Vagina (tissue), 2 donors: ENCODE measurements at places on chromosomes 4 and X.

GRCh38 chr4:80540785-80541469 lies 205.4 kb downstream of the CFAP299 start:
- no peak for DNase-seq

DNA sequence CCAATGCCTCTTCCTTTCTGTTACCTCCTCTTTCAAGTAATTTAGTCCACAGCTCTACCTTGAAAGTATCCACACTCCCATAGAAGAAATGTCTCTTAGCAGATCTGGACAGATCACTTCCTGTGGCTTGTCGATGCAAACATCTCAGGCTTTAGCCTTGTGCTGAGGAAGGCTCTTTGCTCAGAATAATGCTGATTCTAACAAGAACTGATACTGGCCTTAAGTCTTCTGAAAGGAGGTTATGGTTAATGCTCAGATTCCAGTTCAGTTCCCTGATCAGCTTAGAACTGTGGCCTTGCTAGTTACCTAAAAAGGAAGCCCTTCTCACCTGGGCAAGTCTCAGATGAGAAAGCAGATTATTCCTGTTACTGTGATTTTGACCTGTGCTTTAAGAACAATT lies 230.1 kb upstream of the FAT4 start:
- DNase-seq, result no peak

DNA sequence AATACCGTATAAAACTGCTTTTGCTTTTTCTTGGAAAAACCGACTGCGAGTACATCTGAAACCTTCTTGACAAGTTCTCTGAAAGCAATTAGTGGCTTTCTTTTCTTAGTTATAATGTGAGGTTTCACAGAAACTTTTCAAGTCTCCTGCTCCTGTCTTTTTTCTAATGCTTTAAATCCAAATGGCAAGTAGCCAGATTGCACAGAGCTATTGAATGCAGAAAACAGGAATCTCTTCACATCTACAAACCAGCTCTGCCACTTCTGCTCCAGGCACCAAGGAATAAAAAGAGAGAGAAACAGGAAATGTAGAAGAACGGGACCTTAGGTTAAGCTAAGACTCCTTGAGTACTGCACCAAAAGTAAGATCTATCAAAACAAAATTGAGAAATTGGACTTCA lies 267.3 kb upstream of the TET2 start:
- DNase-seq, result no peak

DNA sequence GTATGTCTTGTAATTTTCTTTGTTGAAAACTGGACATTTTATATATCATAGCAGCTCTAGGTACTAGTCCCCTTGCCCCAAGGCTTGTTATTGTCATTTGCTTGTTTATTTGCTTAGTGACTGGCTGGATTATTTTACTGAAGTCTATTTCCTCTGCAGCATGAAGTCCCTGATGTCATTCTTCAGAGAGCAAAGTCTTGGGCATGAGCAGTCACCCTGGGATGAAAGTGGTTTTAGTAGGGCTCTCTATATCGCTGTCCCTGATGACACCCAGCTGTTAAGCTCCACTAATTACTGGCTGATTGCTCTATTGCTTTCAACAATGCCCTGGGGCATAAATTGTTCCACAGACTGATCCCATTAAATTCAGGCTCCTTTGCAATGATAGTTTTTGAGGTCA lies 113.5 kb upstream of the USP9X start:
- DNase-seq, result no peak

GRCh38 chrX:117959045-117959444 lies 157.6 kb downstream of the KLHL13 start:
- no peak for DNase-seq

GRCh38 chrX:129523079-129523911 lies at the start of gene SMARCA1:
TSS of gene SMARCA1 (minus strand) at chrX:129523490. CDS start at chrX:129523370, 120 bp downstream.
- no peak for DNase-seq

- DNase-seq, result no peak
Measured at GRCh38 chr4:91758487-91758886, 545.3 kb upstream of the GRID2 start.

DNA sequence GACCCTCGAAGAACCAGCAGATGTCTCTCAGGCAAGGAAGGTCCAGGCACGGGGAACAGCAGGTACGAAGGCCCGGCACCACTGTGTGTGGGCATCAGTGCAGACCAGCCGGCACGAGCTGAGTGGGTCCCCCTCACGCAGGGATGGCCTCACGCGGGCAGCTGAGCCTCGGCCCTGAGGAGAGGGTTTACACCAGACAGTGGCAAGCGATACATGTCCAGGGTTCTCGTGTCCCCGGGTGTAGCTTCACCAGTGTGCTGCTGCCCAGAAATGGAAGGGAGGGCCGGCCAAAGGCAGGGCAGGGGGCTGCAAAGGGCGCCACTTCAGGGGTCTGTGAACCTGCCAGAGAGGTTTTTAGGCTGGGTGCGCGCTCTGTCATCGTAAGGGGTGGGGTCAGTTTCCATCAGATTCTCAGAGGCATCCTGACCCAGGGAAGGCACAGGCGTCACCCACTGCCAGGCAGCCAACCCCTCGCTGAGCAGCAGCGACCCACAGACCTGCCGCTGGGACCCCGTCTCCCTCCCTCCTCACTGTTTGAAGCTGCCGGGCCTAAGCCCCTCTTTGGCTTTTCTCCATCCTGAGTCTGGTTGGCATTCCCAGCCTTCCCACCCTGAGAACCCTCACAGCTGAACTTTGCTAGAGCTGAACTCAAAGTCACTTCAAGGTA lies 107.0 kb downstream of the CPZ start:
- no peak for DNase-seq

- no peak for DNase-seq
Measured at GRCh38 chr4:126630230-126630629, 1002.5 kb upstream of the INTU start.

DNA sequence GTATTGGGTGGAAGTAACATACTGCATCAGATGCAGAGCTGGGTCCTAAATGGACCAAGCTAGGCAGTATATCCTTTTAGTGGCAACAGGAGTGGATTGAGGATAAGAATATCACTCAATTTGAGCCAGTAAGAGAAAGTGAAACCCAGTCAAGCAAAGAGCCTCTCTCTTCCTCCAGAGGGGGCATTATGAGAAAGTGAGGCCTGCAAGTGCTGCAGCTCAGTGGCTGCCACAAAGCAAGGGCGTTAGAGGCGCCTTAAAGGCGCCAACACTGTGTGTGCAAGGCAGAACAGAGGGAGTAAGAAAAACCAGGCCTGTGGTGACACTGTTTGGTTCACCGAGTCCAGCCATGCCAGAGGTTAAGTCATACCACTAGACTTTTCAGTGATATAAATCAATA lies 17.5 kb downstream of the STX18 start:
- DNase-seq, result no peak

GRCh38 chrX:107107459-107107858 lies 11.2 kb downstream of the RBM41 start:
- DNase-seq, result no peak

DNA sequence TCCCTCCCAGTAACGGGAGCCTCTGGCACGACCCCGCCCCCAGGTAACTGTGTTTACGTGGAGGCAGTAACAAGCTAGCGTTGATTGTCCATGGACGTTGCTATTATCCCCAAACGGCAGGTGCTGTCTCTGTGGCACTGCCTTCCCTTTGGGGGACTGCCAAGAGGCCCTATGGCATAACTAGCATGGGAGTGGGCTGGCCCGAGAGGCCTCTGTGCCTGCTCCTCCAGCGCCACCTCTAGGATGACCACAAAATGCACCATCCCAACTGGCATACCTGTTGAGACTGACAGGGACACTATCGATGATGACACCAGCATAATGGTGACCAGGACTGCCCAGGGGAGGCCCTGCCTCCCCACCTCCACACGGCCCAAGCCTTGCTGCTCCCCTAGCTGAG lies 1.5 kb downstream of the SRPK3 start:
- no peak for DNase-seq

DNA sequence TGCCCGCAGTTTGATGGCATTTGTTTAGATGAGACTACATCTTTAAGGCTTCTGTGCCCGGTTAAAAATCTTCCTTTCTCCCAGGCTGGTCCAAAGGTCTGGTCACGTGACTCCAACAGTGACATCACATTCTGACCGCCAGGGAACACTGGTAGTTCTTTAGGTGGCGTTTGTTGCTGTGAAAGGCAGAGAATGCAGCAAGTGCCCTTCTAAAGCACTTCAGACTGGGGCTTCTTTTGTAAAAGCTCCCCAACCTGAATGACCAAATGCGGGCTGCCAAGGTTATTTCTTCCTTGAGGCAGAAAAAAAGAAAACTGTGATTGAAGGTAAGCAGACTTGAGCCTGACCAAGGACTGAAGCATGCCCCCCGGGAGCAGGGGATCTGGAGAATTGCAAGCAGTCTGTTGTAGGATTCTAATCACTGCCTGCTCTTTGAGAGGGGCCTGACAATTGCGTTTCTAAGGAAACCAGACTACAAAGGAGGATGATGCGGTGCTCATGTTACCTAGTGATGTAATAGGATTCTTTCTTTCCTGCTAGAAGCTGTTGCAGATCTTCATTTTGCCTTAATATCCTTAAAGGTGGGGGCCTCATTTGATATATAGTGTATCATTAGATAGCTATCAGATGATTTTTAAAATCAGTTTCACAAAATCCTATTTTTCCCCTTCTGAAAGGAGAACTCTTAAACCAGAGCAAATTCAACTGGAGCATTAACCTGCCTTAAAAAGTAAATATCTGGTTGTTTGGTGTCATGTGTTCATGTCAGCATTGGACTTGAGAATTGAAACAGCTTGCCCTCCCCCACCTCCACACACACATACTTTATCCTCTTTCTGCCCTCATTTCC lies 133.1 kb downstream of the AKAP4 start:
- no peak for DNase-seq

- no peak for DNase-seq
Measured at GRCh38 chr4:1501754-1502500, 95.7 kb upstream of the NKX1-1 start.

- no peak for DNase-seq
Measured at GRCh38 chrX:75151827-75152592, 4.1 kb downstream of the ABCB7 start.

GRCh38 chr4:122744229-122744628 lies 11.7 kb downstream of the BBS12 start:
- DNase-seq, result no peak

DNA sequence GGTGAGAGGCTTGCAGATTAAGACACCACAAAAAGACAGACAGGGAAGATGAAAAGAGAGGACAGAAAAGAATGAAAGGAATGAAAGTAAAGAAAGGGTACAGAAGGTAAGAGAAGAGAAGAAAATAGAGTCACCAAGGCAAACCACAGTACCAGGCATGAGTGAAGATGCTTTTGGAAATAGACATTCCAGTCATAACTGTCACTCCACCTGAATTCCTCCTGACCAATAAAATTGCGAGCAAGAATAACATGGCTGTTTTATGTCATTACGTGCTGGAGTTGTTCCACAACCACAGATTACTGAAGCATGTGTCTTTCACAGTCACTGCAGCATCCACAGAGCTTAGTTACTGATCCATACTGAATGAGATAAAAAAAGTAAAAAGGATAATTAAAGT lies 864.9 kb upstream of the SLIT2 start:
- no peak for DNase-seq

DNA sequence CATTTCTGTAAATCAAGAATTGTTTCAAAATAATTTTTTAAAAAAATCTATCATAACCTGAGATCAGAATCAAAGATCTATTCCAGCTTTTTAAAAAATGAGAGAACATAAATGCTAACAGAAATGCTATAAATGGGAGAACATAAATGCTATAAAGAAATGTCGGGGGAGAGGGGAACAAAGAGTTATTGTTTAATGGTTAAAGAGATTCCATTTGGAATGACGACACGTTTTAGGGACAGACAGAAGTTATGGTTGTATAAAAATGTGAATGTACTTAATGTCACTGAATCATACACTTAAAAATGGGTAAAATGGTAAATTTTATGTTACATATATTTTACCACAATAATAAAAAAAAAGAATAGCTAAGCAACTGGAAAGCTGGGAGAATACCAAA lies 127.1 kb downstream of the ATRX start:
- DNase-seq, result no peak

DNA sequence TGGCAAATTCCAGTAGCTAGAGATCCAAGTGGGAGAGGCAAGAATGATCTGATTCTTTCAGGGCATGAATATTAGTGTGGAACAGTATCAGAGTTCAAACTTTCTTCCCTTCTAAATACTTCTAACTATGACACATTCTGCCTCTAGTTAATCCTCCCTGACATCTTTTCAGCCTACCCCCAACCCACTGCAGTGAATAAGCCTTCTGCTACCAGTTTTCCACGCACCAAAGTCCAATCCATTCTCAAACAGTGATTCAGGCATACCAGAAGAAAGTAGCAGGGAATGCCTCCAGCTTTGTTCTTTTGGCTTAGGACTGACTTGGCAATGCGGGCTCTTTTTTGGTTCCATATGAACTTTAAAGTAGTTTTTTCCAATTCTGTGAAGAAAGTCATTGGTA lies 155.4 kb upstream of the FTHL17 start:
- no peak for DNase-seq

GRCh38 chr4:998096-998691 lies 5.0 kb upstream of the SLC26A1 start:
- no peak for DNase-seq

GRCh38 chr4:80409809-80410208 lies 74.3 kb downstream of the CFAP299 start:
- DNase-seq, result no peak

- DNase-seq, result no peak
Measured at GRCh38 chrX:37787423-37787869, 7.6 kb downstream of the CYBB start.

- no peak for DNase-seq
Measured at GRCh38 chrX:109472939-109473735, 8.7 kb downstream of the GUCY2F start.

DNA sequence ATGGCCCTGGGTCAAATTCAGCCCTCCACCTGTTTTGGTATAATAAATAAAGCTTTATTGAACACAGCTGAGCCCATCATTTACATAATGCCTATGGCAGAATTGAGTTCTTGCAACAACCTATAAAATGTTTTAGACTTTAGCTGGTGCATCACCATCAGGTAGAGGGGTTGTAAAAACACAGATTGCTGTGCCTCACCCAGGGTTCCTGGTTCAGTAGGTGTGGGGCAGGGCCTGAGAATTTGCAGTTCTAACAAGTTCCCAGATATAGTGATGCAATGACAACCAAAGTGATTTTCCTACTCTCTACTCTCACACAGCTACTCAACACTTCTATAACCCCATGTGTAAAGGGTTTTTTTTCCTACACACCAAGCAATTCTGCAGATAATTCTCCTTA lies 120.0 kb upstream of the EGFL6 start:
- DNase-seq, result no peak

- no peak for DNase-seq
Measured at GRCh38 chr4:60805500-60806313, 394.4 kb upstream of the ADGRL3 start.

- DNase-seq, result no peak
Measured at GRCh38 chr4:113582737-113583136, 178.8 kb downstream of the CAMK2D start.

DNA sequence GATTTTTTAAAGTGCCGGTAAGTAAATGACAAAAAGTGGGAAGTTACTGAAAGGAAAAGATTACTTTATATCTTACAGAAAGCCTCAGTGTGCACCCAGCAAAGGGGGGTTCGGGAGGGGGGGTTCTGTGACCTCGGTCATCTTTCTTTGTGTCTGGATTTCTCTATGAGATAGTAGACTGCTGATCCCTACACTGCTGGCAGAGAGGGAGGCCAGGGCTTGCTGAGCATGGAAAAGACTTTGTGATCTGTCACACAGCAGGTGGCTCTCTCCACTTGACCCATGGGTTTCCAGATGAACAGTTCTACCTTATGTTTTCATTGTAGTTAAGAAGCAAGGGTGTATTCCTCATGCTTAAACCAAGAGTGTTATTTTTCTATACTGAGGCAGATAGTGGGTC lies 475.6 kb downstream of the PCDH10 start:
- DNase-seq, result no peak

- DNase-seq, result no peak
Measured at GRCh38 chrX:72060196-72060920, 71.4 kb downstream of the RTL5 start.

GRCh38 chr4:111330786-111331185 lies 707.9 kb upstream of the PITX2 start:
- no peak for DNase-seq
